B cell (primary cell): ENCODE measurements at places on chromosomes 12 and 14.

GRCh38 chr14:68127166-68127565, 307.6 kb downstream of the RAD51B start:
- DNase-seq: no peak
- no peak overlapping the region for H3K4me3 ChIP-seq
- no peak overlapping the region for H3K27ac ChIP-seq
- H3K4me1 ChIP-seq: no peaks in the 10 kb centered on the region

GRCh38 chr14:85912141-85912540, 382.2 kb downstream of the FLRT2 start:
- no peak for DNase-seq
- no peaks in the 10 kb centered on the region for H3K36me3 ChIP-seq
- no peak overlapping the region for H3K27ac ChIP-seq
- no peak overlapping the region for H3K4me3 ChIP-seq
- no peaks in the 10 kb centered on the region for H3K27me3 ChIP-seq

DNA sequence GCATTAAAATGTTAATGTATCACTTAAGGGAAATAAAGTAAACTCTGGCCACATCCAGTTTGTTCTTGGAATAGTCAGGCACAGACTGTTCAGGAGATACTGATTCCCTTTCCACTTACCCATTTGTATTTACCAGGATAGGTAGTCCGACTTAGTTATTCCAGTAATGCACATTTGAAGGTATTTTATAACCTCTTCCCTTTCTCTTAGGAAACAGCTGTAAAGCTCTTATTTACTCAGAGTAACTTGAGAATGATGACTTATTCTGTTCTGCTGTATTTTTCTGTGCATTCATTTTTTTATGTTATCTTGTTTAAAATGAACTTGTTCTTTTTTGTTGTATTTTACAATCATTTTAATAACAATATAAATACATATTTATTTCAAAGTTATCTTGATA, 78.0 kb downstream of the METTL25 start:
- no peak overlapping the region for H3K27ac ChIP-seq
- DNase-seq: no peak
- no peaks in the 10 kb centered on the region for H3K27me3 ChIP-seq
- no peak overlapping the region for H3K4me3 ChIP-seq
- H3K36me3 ChIP-seq: peaks cover 2% of the 10 kb centered on the region

GRCh38 chr14:20934148-20934762, 21.0 kb upstream of the RNASE2 start:
- H3K27me3 ChIP-seq: no peaks in the 10 kb centered on the region
- H3K4me3 ChIP-seq: no peak overlapping the region
- H3K27ac ChIP-seq: no peak overlapping the region
- no peak for DNase-seq
- no peaks in the 10 kb centered on the region for H3K36me3 ChIP-seq

DNA sequence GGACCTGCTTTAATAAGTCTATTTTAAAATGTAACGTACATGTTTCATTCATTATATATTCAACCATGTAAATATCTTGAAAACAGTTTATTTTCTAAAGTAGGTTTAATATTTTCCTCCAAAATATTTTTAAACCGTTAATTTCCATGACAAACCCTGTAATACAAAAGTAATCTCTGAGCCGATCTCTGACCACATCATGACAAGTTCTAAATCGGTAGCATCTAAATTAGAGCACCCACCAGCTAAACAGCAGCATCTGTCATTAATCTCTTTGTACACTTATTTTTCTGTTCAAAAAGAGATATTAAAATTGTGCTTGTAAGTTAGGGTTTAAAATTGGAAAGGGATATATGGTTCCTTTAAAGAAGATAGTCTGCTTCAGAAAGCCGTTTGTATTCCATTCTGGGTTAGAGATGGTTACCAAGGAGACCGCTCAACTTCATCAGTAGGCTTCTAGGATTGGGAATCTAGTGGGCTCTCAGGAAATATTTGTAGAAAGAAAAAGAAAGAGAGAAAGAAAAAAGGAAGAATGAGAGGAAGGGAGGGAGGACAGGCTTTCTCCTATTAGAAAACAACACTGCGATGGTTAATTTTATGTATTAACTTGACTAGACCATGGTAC, 232.5 kb upstream of the FOXN3 start:
- H3K4me1 ChIP-seq: no peaks in the 10 kb centered on the region
- DNase-seq: no peak
- H3K4me3 ChIP-seq: no peak overlapping the region
- no peaks in the 10 kb centered on the region for H3K27me3 ChIP-seq
